ENCODE measurements at places on chromosomes 5 and 9.
A peak's percentile ranks its signal among the peaks of the same experiment; 100 is the strongest.

GRCh38 chr9:113657765-113658544 lies 194.4 kb downstream of the RGS3 start:
- DNase-seq: peak; percentile 90

DNA sequence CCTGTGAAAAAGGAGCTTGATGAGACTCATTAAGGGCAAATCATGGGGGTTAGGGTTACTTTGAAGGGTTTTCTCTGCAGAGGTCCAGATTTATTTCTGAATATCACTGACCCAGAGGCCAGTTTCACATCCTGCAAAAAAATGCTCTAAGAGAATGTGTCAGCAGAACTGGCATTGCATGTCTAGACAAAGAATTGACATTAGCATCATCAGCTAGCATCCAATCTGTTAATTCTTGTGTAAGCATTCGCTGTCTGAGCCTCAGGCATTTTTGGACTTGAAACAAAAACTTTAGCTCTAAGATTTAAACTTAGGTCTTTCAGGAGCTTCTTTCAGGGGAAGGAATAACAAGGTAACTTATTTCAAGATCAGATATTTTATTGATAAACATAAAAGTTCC lies 187.9 kb upstream of the ELL2 start:
- no peak for DNase-seq

DNA sequence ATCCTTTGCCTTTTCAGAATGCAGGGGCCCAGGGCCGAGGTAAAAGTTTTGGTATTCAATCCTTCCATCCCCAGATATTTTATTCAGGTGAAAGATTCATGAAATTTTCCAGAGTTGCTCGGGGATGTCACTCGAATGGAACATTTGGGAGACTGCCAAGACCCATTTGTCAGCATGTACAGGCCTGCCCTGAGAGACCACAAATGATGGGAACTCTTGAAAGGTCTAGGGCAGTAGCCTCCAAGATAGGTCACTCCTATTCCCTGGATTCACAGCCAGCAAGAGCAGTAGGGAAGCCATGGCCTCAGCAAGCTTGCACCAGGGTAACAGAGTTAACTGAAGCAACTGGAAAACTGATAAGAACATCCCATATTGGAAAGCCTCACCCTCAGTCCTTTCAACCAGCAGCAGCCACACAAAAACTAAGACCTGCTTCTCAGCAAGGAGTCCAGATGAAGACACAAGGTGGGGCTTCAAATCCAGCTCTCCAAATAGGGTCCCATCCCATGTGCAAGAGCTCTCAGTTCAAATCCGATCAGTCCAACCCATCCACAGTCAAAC lies 12.5 kb downstream of the CARD6 start:
- DNase-seq: no peak

GRCh38 chr5:61588216-61588615 lies 256.2 kb downstream of the ZSWIM6 start:
- no peak for DNase-seq

- no peak for DNase-seq
Observed at GRCh38 chr9:86706391-86706790, 240.9 kb downstream of the GAS1 start.

DNA sequence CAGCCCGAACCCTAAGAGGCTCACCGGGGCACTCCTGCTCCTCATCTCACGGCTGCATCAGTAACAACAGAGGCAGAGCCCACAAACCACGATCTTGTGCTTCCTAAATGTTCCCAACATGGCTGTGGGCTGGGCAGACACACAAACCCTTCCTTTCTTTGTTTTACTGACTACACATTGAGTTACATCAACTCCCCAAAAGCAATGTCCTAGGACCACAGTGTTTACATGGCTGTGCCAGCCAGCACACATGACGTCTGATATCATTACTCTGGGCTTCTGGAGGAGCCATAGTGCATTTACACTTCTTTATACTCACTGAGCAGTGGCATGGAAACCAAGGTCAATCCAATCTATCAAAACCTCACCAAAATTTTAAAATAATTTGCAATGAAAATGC lies 101.4 kb downstream of the LHFPL2 start:
- no peak for DNase-seq

DNA sequence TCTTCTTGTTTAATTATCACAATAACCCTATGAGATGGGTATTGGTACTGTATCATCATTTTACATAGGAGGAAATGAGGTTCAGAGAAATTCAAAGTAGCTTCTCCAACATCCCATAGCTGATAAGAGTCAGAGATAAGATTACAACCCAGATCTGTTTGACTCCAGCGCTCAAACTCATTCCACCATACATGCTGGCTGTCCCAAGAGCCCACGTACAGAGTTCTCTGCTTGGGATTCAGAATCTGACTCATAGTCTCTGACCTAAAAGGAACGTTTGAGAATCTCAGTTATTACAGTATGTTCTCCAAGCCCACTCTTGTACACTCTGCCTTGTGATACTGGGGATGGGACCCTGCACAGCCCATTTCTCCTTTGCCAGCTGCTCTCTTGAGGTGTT lies 90.2 kb downstream of the TMEM215 start:
- DNase-seq: no peak

- no peak for DNase-seq
Observed at GRCh38 chr9:98625728-98626127, 83.0 kb downstream of the GABBR2 start.

DNA sequence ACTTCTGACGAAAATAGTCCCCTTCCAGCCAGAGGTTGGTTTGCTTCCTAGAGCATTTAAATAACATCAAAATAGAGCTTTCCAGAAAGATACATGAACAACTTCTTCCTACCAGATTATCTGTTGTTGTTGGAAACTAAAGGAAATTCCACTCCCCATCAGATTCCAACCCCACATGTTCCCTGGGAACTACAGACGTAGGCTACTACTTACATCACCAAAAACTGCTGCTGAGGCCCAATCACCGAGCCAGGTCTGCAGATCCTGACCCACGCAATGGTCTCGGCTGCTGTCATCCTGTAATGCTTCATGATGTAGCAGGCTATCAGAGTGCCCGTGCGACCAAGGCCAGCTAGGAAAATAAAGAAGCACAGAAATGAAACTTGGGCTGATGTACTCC lies 73.4 kb downstream of the HABP4 start:
- no peak for DNase-seq

DNA sequence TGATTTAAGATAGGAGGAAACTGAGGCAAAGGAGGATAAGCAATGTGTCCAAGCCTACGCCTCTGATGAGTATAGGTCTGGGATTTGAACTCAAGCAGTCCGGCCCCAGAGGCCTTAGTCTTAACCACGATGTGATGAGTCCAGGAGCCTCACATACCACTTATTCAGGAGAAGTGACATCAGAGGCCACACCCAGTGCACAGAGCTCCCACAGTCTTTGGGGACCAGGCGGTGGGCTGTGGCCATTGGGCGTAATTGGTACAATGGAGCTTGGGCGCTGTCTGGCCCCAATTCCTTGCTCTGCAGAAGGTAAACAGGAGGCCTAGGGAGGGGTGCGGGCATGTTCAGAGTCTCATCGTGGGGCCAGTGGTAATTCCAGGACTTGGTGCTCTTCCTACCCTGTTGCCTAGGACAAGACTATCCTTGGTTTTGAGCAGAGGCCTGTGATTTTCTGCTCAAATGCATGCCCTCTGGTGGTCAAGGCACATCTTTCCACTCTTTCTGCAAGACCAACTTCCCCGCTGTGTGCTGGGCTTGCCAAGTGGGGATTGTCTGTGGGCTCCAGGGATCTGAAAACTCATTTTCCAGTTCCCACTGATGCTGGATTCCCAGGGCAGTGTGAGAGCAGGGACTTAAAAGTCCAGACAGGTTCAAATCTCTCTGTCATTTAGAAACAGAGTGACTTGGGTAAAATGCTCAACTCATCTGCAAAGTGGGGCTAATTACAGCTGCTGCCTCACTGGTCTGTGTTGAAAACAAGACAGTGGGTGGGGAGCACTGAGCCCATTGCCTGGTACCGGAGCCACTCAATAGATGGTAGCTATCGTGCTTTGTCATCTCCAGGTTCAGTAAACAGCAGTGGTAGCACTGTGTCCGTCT lies 15.8 kb downstream of the NDST1 start:
- DNase-seq: peak; percentile 67

Measured in head of caudate nucleus (tissue), 42 donors.